ENCODE measurements at places on chromosomes 5 and 9. TPM values are rescaled to one million over a fixed set of nuclear protein-coding genes. Genes with fewer than 3 reads are reported as not detected.

GRCh38 chr9:22817181-22817580 lies 370.6 kb downstream of the DMRTA1 start:
- no peaks in the 10 kb centered on the region for H3K27me3 ChIP-seq
- no peak overlapping the region for H3K4me3 ChIP-seq

GRCh38 chr5:140481758-140482157 lies 65.7 kb upstream of the EIF4EBP3 start:
- DNase-seq = no peak
- peaks cover 29% of the 10 kb centered on the region for H3K36me3 ChIP-seq
- H3K4me3 ChIP-seq = no peak overlapping the region
- no peaks in the 10 kb centered on the region for H3K4me1 ChIP-seq
- H3K27me3 ChIP-seq = no peaks in the 10 kb centered on the region

- DNase-seq = no peak
- no peaks in the 10 kb centered on the region for H3K36me3 ChIP-seq
- no peak overlapping the region for H3K27ac ChIP-seq
- peaks cover 5% of the 10 kb centered on the region for H3K27me3 ChIP-seq
Observed at GRCh38 chr5:1785062-1785461, 14.6 kb downstream of the MRPL36 start.

GRCh38 chr5:60492958-60493357 lies 207.0 kb downstream of the DEPDC1B start:
- no peak for DNase-seq
- H3K4me1 ChIP-seq = no peaks in the 10 kb centered on the region
- H3K4me3 ChIP-seq = no peak overlapping the region

- peaks cover 92% of the 10 kb centered on the region for H3K27me3 ChIP-seq
- H3K36me3 ChIP-seq = no peaks in the 10 kb centered on the region
- DNase-seq = no peak
- H3K4me1 ChIP-seq = peaks cover 9% of the 10 kb centered on the region
Observed at GRCh38 chr5:88688156-88688983, 194.6 kb downstream of the MEF2C start.

The PLPP1 gene
- 49.6 TPM for total RNA-seq

All from activated T-helper 2 cell treated with anti-CD3 and anti-CD28 coated beads, Interferon-gamma antibody, Interleukin-2, Interleukin-4, amounts not matched to agents 10 μg/mL and 5 μg/mL and 100 μg/mL, durations not matched to agents 14 hours and 24 hours and 36 hours (primary cell).